ENCODE measurements at places on chromosomes 6 and 20.

DNA sequence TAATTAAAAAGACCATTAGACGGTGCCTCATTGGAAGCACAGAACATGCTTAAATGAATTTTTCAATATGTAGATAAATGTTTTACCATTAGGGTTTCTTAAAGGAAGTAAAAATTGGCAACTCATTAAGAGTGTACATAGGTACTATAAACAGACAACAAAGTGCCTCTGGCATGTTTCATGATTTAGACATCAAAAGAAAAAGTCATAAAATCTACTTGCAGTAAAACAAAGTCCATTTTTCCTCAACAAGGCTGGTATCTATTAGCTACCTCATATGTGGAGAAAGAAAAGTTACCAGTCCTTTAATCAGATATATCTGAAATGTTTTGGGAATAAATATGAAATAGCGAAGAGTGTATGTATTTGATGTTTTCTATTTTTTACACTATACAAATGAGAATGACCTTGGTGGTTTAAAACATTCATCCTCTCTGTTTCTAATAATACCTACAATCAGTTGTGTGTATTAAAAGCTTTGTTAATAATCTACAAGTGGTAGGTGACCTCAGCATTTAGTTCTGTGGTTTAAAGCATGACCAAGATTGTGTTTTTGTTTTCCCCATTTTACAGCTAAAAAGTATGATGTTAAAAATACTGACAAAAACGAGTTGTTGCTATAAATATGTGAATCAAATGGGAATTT is 87.5 kb downstream of the HDGFL1 start:
- no peak for DNase-seq

- DNase-seq, result no peak
Observed at GRCh38 chr6:122651031-122651430, 40.8 kb downstream of the PKIB start.

DNA sequence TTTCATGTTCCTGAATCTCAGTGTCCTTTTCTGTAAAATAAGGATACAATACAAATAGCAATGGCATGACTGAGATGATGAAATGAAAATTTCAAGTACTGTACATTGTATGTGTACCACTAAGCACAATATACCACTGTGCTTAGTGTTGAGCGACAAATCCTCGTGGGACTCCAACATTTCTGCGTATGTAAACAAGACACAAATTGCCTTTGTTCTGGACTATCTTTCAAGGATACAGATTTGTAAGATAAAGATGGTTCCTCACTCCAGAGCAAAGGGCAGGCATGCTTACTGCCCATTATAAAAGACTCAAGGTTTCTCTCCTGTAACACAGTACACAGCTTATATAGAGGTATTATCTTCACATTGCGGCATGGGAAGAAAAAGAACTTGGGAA is 6.0 kb downstream of the RARS2 start:
- DNase-seq, result no peak

DNA sequence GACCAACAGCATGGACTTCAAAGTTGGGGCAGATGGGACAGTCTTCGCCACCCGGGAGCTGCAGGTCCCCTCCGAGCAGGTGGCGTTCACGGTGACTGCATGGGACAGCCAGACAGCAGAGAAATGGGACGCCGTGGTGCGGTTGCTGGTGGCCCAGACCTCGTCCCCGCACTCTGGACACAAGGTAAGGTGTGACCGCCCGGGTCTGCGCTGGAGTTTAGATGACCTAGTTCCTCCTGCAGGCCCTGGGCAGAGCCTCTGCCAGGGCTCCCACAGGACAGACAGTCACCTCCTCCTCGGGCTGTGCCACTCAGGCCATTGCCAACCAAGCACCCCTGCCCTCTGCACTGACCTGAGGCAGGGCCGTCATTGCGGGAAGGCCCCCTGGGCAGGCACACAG is 322.1 kb downstream of the TAF4 start:
- DNase-seq, result no peak

- DNase-seq, result no peak
Observed at GRCh38 chr20:33669873-33670640, 3.3 kb downstream of the ACTL10 start.

GRCh38 chr20:1822564-1823449 is 72.4 kb upstream of the SIRPA start:
- DNase-seq, result peak; percentile 17

- DNase-seq, result no peak
Observed at GRCh38 chr6:158611541-158612370, 32.8 kb downstream of the DYNLT1 start.

GRCh38 chr20:1757606-1758512 is 100.3 kb upstream of the SIRPG start:
- no peak for DNase-seq

- DNase-seq, result no peak
Observed at GRCh38 chr6:1904898-1905297, 295.2 kb downstream of the FOXC1 start.

DNA sequence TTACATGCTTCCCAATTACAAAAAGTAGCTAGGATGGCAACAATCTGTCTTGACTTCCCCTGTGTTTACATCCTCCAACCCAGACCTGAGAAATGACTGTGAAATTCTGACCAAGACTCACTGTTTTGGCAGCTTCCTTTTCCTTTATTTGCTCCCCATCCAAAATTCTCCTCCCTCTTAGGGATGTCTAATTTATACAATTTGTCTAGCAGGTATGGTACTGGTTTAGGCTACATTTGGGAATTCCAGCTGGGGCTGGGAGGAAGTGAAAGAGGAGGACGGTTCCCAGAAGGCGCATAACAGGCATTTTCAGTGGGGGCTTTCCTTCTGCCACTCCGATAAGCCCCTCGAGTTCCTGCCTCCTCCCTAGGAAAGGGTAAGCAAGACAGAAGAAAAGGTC is 231.5 kb upstream of the BTBD3 start:
- no peak for DNase-seq

All from suppressor macrophage treated with lipopolysaccharide for 4 hours (primary cell).